ENCODE measurements at places on chromosomes 7 and 10. TPM values are rescaled to one million over a fixed set of nuclear protein-coding genes. Genes with fewer than 3 reads are reported as not detected.

Gene KLF14
- polyA plus RNA-seq: not detected

Gene HABP2
- 0.17 TPM for polyA plus RNA-seq

Gene CNTNAP2
- polyA plus RNA-seq: 0.04 TPM

Gene PDCD4
- 42.7 TPM for polyA plus RNA-seq

Gene AKR1C4
- 0.37 TPM for polyA plus RNA-seq

Gene BUB3
- 224 TPM for polyA plus RNA-seq

Gene FOXP2
- not detected for polyA plus RNA-seq

- no peak for DNase-seq
These were observed 2.0 kb downstream of the DBF4 start for GRCh38 chr7:87878208-87878735.

- DNase-seq: peak; percentile 4
These were observed 266.6 kb upstream of the GNAI1 start for GRCh38 chr7:79868010-79868409.

DNA sequence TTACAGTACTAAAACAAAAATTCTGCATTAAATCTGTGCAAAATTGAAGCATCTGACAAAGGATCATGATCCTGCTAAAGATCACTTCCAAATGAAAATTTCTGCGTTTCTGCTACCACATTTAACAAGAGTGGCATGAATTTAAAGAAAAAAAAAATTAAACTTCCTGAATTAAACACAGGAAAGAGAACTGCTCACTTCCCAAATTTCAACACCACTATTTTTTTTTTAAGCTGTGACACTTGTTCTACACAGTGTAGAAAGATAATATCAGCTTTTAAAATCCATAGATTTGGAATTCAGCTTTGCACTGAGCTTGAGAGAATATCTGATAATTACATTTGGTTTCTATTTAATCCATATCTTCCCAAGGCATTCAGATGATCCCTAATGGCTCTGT is 73.6 kb downstream of the EPC1 start:
- DNase-seq: no peak

DNA sequence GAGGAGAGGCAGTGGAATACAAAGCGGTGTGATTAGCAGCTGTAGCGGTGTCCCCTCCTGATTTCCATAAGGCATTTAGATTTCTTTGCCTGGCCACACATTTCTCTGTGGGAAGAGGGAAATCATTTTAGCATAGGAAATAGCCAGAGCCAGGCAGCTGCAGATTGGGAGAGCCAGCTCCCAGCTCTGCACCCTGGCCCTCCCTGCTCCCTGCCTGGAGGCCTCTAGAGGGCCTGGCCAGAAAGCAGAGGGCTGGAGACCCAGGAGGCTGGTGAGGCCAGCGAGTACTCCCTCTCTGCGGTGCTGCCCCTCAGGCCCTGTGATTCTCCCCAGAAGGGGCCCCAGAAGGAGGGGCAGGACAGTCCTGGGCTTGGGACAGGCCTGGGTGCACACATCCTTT is 85.7 kb downstream of the C10orf105 start:
- no peak for DNase-seq

DNA sequence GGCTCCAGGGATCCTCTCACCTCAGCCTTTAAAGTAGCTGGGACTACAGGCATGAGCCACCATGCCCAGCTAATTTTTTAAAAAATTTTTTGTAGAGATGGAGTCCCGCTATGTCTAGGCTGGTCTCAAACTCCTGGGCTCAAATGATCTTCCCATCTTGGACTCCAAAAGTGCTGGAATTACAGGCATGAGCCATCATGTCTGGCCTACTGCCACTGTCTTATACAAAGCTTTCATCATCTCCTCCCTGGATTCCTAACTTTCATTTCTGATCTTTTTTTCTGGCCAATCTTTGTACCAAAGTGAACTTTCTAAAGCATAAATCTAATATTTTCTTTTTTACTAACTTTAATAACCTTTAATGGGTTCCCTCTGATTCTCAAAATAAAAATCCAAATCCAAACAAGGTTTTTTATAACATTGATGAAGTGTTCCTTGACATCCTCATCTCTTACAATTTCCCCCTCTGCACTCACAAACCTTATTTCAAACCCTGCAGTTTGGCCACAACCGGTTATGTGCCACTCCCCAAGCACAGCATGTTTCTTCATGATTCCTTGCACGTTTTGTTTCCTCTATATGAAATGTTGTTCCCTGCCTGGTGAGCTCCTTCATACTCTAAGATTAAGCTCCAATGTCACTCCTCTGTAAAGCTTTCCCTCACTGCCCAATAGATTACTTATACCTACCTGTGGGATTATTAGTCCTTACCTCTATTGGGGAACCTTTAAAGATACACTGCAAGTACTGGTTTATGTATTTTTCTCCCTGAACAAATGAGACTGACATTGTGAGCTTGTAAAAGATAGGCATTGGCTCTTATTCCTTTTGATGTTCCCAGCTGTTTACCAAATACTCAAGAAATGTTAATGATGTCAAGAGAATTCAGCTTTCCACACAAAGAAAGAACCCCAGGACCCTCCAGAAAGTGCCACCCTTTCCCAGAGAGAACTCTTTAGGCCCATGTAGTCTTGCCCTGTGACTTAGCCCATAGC is 101.7 kb downstream of the HOXA1 start:
- DNase-seq: no peak

DNA sequence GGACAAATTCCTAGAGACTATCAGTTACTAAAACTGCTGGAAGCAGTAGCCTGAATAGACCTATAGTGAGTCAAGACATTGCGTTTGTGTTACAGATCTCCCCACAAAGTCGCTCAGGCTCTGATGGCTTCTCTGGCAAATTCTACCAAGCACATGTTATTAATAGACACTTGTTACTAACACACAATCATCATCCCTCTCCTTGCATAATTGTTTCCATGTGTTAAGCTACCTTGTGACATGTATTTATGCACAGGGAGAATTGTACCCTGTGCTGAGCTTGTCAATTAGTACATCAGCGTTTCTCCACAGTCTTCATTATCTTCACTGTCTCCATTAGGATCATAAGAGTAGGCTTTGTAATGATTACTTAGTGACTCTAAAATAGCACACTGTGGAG is 31.2 kb downstream of the DYNC2I1 start:
- no peak for DNase-seq

GRCh38 chr7:72467237-72467636 is 55.1 kb upstream of the CALN1 start:
- DNase-seq: no peak

DNA sequence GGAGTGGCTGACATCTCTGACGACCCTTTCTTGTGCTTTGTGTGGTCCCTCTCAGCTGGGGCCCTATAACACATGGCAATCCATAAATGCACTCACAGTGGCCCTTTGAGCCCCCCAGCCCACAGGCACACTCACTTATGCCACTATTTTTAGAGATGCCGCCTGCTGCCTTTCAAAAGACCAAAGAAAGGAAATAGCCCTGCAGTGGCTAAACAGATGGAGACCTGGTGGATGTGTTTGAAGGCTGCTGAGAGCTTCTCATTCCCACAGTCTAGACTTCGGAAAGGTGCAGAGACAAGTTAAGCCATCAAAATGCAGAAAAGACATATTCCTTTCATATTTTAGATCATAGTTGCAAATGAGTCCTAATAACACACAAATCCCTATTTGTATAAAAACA is 42.0 kb upstream of the PDZD8 start:
- DNase-seq: no peak

DNA sequence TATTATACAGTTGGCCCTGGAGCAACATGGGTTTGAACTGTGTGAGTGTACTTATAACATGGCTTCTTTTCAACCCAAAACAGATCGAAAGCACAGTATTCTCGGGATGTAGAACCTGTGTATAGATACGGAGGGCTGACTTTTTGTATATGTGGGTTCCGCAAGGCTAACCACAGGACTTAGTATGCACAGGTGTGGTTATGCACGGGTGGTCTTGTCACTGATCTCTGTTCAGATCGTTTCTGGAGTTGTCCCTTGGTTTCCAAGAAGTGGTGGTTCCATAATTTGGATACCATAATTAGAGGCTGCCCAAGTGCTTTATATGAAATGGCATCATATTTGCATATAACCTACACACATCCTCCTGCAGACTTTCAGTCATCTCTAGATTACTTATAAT is 10.9 kb upstream of the BHLHA15 start:
- no peak for DNase-seq

- DNase-seq: no peak
These were observed 28.2 kb upstream of the ANK3 start for GRCh38 chr10:60417901-60418300.

DNA sequence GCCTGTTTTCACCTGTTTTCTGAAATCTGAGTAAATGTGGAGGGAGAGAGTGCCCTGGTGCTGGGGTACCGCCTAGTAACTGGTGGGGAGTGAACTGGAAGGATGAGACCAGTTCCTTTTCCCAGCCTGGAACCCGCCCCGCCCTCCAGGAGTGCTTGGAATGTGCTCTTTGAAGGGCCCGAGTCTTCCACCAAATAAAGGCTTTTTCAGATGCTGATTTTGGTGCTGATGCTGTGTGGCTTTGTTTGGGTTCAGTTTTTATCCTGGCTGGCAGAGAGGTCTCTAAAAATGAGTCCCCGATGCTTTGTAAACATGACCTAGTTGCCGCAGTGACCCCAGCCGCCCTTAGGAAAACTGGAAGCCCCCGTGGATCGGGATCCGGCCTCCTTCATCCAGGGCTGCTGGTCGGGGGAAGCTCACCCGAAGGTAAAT is 25.9 kb downstream of the FOXK1 start:
- no peak for DNase-seq

DNA sequence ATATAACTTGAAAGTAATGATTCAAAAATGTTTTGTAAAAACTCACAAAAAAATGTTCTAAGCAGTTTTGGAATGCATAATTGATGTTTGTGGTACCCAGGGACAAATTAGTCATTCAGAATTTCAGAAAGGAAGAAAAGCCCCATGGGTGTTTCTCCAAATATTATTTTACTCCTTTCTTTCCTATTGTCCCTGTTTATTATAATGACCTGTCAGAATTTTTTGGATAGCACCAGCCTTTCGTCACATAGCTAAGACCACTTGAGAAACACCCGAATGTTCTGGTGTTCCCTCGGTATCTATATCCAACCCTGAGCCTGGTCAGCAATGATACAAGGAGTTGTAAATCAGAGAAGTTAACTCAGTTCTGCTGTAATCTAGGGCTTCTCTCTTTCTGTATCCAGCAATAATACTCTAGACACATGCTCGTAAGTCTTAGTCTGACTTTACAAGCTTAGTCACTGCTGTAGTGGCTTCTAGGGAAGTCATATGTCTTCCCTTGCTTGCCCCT is 64.8 kb upstream of the MEOX2 start:
- DNase-seq: no peak

- no peak for DNase-seq
These were observed 156.3 kb upstream of the TMEM106B start for GRCh38 chr7:12054830-12055229.

DNA sequence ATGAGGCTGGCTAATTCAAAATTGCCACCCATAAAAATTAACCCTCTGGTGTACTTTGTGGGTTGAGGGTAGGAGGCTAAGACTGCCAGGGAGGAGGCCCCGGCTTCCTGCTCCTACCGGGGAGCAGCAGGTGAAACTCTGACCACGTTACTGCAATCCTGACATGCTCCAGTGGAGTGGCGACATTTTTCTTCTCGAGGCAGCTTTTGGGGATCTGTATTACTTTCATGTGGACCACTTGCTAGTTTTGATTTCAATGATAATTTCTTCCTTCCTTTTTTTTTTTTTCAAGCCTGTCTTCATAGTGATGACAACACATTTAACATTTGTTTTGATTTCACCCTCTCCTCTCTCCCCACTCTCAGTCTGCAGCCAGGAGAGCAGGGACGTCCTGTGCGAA is 14.6 kb downstream of the GATA3 start:
- no peak for DNase-seq

- no peak for DNase-seq
These were observed 62.9 kb upstream of the CAMK2B start for GRCh38 chr7:44388089-44388970.

DNA sequence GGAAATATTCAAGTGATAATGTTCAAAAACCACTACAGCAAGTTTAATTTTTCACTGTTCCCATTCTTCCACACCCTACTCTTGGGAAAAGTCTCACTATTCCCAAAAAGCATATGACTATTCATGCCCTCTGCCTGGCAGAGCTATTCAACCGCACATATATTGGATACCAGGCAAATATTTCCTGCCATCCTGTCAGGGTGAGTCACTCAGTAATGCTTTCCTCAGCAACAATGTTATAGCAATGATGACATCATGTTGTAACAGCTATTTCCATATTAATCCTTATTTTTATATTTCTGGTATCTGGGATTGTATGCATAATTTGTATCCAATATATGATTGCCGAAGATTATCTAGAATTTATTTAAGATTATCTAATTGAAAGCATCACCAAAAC is 114.0 kb upstream of the PLXDC2 start:
- DNase-seq: no peak

DNA sequence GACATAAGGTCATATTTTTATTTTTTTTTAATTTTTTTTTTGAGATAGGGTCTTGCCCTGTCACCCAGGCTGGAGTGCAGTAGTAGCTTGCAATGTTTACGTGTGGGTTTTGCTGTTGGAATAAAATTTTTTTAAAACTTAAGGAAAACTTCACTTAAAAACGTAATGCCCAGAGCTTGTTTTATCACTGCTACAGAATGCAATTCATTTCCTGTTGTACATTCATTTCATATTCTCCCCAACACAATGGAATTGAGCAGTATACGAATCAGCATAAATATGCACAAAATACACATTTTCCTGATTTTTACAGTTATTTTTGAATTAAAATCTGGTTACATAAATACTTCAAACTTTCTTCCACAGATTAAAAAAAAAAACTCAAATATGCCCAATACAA is 40.3 kb downstream of the RSU1 start:
- no peak for DNase-seq

- no peak for DNase-seq
These were observed 37.6 kb downstream of the PLXDC2 start for GRCh38 chr10:19853831-19854230.

- DNase-seq: no peak
These were observed 407.4 kb downstream of the MAGI2 start for GRCh38 chr7:79046061-79046460.

DNA sequence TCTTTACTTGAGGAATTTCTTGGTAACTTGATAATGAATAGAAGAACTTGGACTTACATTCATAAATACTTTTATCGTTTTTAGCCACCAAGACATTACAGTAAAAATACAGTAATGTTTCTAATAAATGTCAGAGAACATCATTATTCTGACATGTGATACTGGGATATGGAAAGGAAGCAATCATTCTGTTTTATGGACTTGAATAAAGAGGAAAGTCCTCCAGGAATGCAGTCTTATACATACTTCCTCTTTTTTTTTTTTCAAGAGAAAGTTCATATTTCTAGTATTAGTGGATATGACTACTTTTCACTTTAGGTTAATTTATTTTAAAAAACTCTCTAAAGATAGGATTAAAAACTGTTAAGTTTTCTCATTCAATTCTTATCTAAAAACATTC is 220.0 kb upstream of the SEMA3C start:
- no peak for DNase-seq

GRCh38 chr10:11863353-11864109 is 40.4 kb downstream of the PROSER2 start:
- no peak for DNase-seq

DNA sequence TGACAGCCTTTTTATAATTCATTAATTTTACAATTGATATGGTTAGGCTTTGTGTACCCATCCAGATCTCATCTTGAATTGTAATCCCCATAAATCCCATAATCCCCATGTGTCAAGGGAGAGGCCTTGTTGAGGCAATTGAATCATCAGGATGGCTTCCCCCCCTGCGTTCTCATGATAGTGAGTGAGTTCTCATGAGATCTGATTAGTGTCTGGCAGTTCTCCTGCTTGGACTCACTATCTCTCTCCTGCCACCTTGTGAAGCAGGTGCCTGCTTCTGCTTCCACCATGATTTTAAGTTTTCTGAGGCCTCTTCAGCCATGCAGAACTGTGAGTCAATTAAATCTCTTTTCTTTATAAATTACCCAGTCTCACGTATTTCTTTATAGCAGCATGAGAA is 165.7 kb upstream of the GNAI1 start:
- no peak for DNase-seq
